ENCODE measurements at places on chromosomes 11 and 22.

DNA sequence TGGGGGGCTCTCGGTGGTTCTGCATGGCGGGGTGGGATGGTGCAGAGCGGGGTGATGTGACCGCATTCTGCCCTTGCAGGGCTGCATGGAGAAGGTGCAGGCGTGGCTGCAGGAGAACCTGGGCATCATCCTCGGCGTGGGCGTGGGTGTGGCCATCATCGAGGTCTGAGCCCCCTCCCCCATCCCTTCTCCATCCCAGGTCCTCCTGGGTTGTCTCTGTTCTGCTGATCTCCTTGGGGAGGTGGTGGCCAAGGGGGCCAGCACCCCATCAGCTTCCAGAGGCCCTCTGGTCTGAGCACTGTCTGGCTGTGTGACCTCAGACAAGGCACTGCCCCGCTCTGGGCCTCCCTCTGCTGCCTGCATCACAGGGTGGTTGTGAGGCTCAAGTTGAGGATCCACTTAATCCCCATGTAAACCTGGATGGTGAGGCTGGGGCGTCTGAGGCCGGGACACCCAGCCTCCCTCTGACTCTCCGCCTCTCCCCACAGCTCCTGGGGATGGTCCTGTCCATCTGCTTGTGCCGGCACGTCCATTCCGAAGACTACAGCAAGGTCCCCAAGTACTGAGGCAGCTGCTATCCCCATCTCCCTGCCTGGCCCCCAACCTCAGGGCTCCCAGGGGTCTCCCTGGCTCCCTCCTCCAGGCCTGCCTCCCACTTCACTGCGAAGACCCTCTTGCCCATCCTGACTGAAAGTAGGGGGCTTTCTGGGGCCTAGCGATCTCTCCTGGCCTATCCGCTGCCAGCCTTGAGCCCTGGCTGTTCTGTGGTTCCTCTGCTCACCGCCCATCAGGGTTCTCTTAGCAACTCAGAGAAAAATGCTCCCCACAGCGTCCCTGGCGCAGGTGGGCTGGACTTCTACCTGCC, 53.3 kb downstream of the CD82 start:
- no peak for DNase-seq

DNA sequence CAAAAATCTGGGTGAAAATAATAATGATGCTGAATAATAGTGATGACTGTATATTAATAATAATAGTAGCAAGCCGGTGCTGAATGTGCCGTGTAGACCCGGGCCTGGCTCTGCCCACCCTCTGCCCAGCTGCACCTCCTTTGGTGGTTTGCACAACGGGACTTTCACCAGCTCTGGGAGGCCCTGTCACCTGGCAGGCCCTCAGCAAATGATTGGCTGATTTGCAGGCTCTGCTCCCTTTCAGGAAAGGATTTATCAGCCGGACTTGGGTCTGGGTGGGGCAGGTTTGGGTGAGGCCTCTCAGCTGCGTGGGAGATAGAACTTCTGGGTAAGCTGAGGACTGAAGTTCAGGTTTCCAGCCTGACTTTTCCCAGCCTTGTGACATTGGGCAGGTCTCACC, 21.4 kb downstream of the KIAA1671 start:
- no peak for DNase-seq

GRCh38 chr11:64343767-64344559, 4.0 kb downstream of the CCDC88B start:
- no peak for DNase-seq

DNA sequence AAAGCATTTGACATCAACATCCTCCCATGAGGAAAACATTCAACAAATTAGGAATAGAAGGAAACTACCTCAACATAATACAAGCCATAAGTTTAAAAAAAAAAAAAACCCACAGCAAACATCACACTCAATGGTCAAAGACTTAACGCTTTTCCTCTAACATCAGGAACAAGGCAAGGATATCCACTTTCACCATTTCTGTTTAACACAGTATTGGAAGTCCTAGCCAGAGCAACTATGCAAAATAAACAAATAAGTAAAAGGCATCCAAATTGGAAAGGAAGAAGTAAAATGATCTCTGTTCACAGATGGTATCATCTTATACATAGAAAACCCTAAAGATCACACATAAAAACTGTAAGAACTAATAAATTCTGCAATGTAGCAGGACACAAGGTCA, 13.1 kb downstream of the FXYD6 start:
- no peak for DNase-seq

Measured in M059J (cell line).